ENCODE measurements at places on chromosomes 5 and 9.

GRCh38 chr9:131867611-131868192 is 127.8 kb upstream of the RAPGEF1 start:
- no peak for DNase-seq

- no peak for DNase-seq
These were observed 31.3 kb upstream of the HSPA9 start for GRCh38 chr5:138606378-138607064.

- DNase-seq = no peak
These were observed 457.0 kb upstream of the KLF4 start for GRCh38 chr9:107946364-107947141.

- no peak for DNase-seq
These were observed 44.6 kb downstream of the JAKMIP2 start for GRCh38 chr5:147737921-147738320.

DNA sequence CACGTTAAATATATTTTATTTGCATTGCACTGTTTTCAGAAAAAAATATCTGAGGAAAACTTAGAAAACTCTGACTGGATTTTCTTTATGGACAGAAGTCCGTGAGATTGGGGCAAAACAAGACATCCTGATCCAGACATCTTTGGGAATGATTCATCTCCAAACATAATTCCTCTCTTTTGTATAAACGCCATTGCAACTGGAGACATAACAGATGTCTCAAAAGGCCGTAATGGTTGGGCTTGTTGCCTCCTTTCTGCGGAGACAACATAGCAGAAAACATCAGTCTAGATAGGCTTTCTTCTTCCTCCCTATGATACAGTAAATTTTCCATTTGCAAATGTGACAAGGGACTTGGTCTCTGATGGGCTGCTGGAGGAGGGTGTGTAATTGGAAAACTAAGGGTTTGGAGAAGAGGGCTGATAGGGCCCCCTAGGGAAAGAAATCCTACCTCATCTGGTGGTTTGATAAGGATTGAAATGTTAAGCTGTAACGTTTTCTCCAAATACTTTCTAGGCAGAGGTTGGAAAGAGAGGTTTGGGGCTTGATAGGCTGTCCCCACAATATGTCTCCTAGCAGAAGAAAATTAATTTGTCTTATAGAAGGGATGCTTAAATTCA is 631.5 kb upstream of the ST8SIA4 start:
- no peak for DNase-seq

DNA sequence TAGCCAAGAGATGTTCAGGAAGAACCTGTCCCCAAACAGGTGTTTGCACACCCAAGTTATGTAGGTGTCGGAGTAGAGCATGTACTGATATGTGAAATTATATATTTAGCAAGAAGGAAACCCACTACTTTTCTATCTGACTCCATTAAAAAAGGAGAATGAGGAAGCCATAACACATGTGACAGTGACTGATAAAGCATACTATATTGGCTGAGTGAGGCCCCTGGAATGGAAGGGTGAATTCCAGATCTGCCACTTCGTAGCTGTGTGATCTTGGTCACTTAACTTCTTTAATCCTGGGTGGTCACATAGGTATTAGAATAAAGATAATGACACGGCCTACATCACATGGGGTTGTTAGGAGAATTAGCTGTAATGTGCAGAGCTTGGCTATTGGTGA is 116.0 kb upstream of the MAN2A1 start:
- no peak for DNase-seq

Data from kidney glomerular epithelial cell (primary cell).